ENCODE measurements at places on chromosomes 7 and 10.

GRCh38 chr10:124917428-124918190 lies 24.3 kb upstream of the ZRANB1 start:
- peak; percentile 39 for DNase-seq

DNA sequence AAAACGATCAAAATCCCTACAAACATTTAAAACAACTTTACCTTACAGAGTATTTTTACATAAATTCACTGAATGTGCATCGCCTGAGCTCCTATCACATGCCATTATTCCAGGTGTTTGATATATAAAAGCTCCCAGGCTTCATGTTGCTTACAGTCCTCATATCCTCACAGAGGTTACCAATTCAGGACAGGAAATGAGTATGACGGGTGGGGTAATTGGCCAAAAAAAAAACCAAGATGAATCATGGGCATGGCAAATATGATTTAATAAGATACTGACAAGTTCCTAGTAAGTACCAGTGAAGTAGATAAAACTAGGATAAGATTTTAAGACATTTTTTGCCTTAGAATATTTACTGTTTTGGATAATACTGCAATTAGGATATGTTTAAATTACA lies 135.8 kb downstream of the KMT2E start:
- DNase-seq = no peak

GRCh38 chr10:429696-430095 lies 259.8 kb downstream of the DIP2C start:
- no peak for DNase-seq

DNA sequence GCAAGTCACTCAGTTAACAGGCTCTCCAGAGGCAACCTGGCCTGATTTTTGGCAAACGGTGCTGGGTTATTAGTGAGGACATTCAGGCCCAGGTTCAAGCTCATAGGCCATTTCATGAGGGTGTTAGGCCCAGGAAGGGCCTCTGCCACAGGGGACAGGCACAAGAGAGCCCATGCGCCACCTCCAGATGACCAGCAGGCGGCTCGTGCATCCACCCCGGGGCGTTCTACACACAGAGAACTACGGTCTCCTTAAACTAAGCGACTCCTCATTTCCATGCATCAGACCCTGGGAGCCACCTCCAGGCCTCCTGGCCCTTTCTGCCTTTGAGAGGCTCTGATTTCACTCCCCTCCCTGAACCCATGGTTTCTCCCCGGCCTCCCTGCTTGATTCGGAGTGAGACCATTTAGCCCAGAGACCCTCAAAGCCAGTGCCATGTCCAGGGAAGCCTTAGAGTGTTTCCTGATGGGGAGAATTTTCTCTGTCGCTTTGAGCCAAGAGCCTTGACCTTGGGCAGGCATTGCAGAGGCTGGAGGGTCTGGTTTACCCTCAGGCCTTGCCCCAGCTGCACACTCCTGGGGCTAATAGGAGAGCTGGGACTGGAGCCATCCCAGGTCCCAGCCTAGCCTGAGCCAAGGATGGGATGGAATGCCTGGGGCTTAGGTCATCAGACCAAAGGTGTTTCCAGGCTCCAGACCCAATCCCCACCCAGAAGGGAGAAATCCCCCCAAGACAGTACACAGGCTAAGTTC lies 188.0 kb downstream of the GRID1 start:
- peak; percentile 53 for DNase-seq

DNA sequence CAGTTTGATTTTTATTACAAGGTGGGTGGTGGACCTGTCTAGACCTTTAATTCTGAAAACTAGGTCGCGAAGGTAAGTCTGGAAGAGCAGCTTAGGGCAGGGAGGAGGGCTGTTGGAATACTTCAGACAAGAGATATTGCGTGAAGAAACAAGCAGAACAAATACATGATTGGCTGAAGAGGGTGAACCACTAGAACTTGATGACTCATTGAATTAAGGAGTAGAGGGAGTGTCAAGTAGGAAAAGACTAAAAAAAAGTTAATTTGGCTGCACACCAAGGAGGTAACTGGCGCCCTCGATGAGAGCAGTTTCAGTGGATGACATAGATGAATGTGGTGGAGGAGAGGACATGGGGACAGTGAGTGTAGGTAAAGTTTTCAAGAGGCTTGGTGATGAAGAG lies 41.3 kb downstream of the WNT2 start:
- DNase-seq = no peak

GRCh38 chr7:46478046-46478445 lies 557.0 kb upstream of the IGFBP3 start:
- no peak for DNase-seq

GRCh38 chr7:22213081-22213480 lies 143.9 kb downstream of the RAPGEF5 start:
- no peak for DNase-seq

- no peak for DNase-seq
Observed at GRCh38 chr10:5583525-5584175, 58.9 kb downstream of the CALML3 start.

- no peak for DNase-seq
Observed at GRCh38 chr10:65358565-65358964, 1567.3 kb upstream of the LRRTM3 start.

- DNase-seq = no peak
Observed at GRCh38 chr10:10043083-10043482, 974.6 kb upstream of the CELF2 start.

GRCh38 chr10:114963908-114964307 lies 25.9 kb downstream of the TRUB1 start:
- no peak for DNase-seq

DNA sequence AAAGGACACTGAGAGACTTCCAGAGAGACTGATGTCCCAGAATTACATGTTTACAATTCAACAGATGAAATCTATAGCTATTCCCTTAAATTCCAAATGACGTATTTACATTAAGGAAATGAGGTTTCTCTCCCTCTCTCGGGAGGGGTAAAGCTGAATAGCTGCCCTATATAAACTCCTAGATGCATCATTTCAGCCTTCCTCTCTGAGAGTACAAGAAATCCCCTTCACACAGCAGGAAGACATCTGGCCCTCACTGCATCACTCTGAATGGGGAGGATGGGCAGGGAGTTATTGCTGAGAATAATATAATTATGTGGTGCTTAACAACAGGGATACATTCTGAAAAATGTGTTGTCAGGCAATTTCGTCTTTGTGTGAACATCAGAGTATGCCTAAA lies 11.0 kb downstream of the POT1 start:
- DNase-seq = no peak

- no peak for DNase-seq
Observed at GRCh38 chr10:13617116-13617515, 30.4 kb downstream of the PRPF18 start.

DNA sequence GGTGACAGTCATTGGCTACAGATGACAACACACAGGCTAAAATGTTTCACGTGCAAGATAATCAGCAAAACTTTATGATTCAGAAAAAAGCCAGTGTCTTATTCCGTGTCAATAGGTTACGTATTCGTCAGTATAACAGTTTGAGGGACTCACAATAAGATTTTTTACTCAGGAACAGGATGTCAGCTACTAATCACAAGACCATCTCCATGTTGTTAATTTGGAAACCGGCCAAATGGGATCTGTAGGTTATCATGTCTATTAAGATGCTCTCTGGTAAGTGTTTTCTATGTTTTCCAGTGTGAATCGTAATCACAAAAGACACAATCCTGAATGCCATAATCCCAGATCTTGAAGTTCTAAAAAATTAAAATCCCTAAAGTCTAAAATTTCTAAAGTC lies 197.3 kb downstream of the ETV1 start:
- no peak for DNase-seq

DNA sequence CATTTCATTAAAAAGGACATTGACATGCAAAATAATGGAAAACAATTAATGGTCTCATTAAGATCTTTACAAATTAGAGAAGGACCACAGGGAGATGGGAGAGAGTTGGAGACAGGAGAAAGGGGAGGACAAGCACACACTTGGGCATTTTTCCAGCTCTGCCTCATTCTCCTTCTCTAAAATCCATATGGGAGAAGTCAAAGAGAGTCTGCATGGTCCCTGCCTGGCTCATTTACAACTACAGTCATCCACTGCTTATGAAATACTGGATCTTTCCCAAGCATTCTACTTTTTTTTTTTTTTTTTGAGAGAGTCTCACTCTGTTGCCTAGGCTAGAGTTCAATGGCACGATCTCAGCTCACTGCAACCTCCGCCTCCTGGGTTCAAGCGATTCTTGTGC lies 518.9 kb upstream of the CELF2 start:
- no peak for DNase-seq

GRCh38 chr7:114688443-114689055 lies 233.3 kb upstream of the MDFIC start:
- DNase-seq = no peak

DNA sequence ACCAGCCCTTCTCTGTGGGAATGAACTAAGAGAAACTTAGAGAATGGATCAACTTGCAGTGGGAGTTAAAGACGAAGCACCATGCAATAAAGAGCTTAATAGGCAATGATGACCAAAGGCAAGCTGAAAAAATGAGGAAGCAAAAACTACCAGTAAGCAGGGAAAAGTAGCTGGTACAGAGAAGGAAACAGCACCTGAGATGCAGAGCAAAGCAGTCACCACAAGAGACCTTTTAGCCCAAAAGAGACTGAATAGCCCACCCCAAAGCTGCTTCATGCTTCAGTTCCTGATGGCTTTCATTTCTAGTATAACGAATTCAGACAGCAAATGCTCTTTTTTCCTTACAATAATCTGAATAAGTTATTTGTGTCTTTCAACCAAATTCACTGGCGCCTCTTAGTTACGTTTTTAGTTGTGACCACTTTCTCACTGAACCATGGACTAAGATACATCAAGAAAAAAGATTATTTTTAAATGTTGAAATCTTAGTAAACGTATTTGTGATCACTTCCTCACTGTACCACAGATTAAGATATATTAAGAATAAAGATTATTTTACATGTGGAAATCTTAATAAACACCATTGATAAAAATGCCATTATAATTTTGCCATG lies 76.0 kb downstream of the USP6NL start:
- DNase-seq = no peak

DNA sequence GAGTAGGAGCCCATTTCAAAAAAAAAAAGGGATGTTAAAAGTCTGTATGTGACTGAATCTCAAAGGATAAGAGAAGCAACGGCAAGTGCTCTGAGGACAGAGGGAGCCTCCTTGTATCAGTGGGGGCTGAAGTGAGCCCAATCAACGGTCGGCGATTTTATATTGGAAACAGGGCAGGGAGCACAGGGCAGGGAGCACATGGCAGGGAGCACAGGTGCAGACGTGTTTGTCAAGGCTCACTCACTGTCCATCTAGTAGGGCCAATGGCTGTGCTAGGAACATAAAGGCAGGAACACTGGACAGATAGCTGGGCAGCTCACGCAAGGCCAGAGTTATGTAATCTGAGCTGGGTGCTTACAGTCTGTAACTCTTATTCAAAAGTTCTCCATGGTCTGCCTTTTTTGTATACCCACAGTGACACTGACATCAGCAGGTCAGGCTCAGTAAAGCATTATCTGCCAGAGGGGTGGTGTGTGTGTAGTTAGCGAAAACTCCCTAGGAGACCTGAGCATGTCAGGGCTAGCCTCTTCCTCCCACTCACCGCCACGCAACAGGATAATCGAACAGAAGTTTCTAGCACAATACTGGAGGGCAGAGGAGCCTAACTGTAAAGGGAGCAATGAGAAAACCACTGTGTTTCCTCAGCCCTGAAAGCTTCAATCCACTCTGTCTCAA lies 15.4 kb downstream of the AKR1B1 start:
- DNase-seq = no peak

DNA sequence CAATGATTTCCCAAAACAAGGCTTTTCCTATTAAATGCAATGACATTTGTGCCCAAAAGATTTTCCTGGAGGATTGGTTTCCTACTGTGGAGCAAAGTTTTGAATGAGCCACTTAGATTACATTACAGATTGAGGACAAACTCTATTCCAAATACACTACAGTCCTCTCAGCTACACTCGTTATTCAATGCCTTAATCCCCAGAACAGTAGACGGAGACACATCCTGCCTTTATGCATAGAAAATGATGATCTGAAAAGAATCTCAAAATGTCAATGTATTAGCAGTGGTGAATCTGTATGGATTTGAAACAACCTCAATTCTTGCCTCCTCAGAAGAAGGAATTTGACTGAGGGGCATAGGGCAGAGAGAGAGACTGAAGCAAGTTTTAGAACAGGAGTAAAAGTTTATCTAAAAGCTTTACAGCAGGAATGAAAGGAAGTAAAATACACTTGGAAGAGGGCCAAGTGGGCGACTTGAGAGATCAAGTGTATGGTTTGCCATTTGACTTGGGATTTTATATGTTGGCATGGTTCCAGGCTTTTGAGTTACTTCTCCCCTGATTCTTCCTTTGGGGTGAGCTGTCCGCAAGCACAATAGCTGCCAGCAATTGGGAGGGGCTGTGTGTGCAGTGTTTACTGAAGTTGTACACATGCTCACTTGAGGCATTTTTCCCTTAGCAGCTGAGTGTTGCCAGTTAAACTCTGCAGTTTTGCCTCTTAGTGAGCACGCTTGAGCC lies 891.9 kb upstream of the MBL2 start:
- DNase-seq = no peak

DNA sequence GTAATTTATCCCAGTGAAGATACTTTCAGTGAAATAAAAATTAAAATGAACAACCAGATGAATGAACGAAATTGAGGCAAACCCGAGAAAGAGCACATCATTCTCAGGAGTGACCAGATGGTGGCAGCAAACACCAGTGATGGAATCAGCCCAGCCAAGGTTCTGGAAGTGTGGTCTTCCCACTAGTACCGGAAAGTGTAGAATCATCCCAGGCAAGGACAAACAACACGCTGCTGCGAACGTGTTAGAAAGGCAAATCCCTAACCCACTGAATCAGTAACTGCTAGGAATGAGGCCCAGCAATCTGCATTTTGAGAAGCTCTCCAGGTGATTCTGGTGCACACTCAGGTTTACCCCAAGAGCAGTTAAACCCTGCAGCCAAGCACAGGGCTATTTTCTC lies 15.5 kb upstream of the SLC18A3 start:
- peak; percentile 77 for DNase-seq

DNA sequence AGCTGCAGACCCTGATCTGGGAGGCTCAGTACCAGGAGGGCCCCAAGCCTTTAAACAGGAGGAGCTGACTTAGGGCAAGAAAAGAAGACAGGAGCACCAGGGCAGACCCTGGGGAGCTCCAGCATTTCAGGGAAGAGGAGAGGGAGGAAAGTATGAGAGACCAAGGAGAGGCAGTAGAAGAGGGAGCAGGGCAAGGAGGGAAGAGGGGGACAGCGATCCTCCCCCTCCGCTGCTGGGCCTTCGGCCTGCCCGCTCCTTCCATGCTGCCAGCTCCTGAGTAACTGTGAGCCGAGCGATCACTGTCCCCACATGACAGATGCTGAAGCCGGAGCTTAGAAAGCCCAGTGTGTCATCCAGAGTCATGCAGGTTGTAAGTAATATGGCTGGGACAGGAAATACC lies 65.9 kb downstream of the ALOX5 start:
- DNase-seq = no peak

- no peak for DNase-seq
Observed at GRCh38 chr10:8992009-8992408, 937.5 kb downstream of the GATA3 start.

GRCh38 chr7:66505531-66506451 lies 122.9 kb upstream of the KCTD7 start:
- no peak for DNase-seq

DNA sequence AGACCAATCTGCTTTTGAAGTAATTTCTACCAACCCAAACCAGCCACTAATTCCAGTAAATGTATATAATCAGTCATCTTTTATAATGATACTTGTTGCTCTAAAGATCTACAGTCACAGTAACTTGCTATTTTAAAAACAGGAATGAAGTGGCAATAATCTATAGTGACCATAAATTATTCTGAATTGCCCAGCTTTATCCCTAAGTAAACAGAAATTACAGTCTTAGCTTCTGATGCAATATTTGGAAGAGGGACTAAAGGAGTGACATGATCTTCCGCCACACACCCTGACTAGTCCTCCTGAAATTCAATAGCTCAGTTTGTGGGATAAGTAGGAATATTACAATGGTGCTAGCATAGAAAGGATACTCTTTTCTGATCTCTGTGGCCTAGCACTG lies 96.1 kb downstream of the ATE1 start:
- no peak for DNase-seq

Measured in GM13976 (cell line).